Adrenal gland (tissue), 19 donors: ENCODE measurements at places on chromosomes 7 and 10. TPM values are rescaled to one million over a fixed set of nuclear protein-coding genes. Genes with fewer than 3 reads are reported as not detected.

The CD36 gene
- 34.6 TPM for total RNA-seq

The TFAM gene
- total RNA-seq: 55.7 TPM

The MACC1 gene
- 1.6 TPM for total RNA-seq

The GHRHR gene
- 2.9 TPM for total RNA-seq

- no peak for DNase-seq
Measured at GRCh38 chr7:65269150-65269856, 104.4 kb upstream of the ZNF92 start.

GRCh38 chr10:80196950-80197315 lies 8.4 kb downstream of the ANXA11 start:
- DNase-seq: no peak

GRCh38 chr10:4532467-4532866 lies 293.5 kb upstream of the AKR1E2 start:
- DNase-seq: no peak

GRCh38 chr7:7294911-7295310 lies 112.6 kb downstream of the C1GALT1 start:
- DNase-seq: no peak
